ENCODE measurements at places on chromosomes 4 and X.

- DNase-seq = no peak
These were observed 69.7 kb downstream of the FANCB start for GRCh38 chrX:14802943-14803710.

DNA sequence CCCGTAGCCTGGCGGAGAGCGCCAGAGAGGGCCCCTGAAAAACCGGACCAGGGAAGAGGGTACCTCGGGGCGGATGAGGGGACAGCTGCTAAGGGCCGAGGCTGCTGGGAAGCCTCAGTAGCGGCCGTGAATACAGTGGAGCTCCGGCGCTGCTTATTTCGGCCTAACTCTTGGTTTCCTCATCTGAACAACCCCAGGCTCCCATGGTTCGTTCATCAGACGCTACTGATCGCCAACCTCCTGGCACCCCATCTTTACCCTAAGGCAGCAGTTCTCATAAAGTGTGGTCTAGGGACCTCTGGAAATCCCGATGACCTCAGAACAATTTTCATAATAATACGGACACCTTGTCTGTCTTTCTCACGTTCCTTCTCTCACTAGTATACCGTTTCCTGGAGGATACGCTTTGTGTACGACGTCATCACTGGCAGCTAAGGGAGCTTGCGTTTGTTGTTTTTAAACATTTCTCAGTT, 645 bp upstream of the RAB28 start:
- DNase-seq = no peak

DNA sequence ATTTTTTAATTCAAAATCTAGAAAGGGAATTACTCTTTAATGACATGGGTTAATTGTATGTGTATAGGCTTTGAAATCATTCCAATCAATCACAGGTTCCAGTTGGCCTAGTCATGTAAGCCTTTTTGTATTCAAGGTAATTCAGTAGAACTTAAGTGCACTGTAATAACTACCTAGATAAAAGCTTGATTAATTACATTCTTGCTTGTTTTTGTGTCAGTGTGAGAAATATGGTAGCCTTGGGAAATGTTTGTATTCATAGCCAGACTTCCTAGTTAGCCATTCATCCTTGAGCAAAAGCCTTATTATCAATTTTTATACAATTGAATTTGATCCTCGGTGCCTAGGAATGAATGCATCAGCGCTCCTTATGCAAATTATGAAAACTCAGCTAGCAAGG, 33.5 kb downstream of the TKTL2 start:
- no peak for DNase-seq

- no peak for DNase-seq
These were observed 89.3 kb downstream of the MAD2L1 start for GRCh38 chr4:119977076-119977940.

GRCh38 chr4:72767618-72768302, 198.7 kb upstream of the ADAMTS3 start:
- DNase-seq = no peak

DNA sequence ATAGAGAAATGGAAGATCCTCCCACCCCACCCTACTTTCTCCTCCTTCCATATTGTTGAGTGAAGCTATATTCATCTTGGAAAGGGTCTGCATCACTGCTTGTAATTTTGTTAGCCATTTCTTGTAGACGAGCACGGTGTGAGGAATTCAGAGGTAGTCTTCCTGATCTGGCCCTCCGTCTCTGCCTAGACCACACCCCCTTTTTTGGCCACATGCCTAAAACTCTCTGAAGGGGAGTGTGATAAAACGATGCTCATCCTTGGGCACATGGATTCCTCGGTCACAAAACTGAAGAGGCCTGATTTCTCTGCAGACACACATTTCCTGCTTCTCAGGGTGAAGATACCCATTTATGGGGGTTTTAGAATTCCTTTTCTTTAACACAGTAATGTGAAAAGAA, 182.8 kb downstream of the LARP7 start:
- DNase-seq = no peak

- no peak for DNase-seq
These were observed 65.6 kb upstream of the PGAM4 start for GRCh38 chrX:78035061-78035460.

DNA sequence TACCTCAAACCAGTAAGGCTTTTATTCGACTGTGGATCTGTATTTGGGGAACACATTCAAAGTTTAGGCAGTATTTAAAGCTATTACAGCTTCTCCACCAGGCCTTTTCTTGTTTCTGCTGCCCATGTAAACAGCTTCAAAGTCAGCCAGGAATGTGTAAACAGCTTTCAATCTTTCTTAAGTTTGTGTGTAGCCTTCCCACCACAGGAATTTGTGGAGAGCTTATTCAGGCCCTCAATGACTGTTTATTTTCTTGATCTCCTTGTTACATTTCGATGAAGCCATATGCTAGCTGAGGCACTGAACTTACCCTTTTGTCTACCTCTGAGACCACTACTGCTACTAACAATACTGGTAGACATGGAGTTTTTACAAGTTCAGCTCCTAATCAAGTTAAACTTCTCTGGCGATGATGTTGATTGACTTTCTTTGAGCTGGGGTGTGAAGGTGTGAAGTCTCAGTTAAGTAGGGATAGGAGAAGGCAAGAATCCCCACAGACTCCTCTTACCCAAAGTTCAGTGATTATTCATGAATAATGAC, 72.6 kb downstream of the NWD2 start:
- DNase-seq = no peak
